ENCODE measurements at places on chromosomes 5 and 9.

- DNase-seq = no peak
Measured at GRCh38 chr5:68071282-68071632, 144.3 kb upstream of the PIK3R1 start.

- DNase-seq = no peak
Measured at GRCh38 chr5:943201-943917, 50.7 kb downstream of the TRIP13 start.

GRCh38 chr5:58498340-58498942 is 7.2 kb downstream of the GAPT start:
- DNase-seq = no peak

DNA sequence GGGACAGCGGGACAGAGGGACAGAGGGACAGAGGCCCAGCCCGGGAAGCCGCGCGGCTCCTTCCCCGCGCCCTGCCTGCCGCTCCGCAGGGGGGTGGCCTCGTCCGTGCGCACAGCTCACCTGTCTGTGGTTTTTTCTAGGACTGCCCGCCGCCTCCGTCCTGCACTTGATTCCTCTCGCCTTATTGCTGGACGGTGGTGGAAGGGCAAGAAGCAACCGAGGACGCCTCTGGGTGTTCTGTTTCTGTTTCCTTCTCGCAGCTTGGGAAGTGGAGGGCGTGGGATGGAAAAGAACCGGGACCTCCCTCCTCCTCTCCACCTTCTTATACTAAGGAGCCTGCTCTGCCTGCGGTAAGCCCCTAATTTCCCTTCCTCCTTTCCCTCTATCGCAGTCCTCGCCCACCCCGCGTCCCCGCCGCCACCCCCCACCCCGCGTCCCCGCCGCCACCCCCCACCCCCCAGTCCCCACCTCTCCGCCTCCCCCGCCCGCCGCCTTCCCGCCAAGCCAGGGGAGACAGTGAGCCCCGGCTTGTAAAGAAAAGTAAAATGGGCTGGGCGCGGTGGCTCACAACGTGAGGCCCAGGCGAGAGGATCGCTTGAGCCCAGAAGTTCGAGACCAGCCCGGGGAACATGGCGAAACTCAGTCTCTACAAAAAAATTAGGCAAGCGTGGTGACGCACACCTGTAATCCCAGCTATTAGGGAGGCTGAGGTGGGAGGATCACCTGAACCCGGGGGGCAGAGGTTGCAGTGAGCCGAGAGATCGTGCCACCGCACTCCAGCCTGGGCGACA is 9.6 kb upstream of the FLT4 start:
- DNase-seq = no peak

DNA sequence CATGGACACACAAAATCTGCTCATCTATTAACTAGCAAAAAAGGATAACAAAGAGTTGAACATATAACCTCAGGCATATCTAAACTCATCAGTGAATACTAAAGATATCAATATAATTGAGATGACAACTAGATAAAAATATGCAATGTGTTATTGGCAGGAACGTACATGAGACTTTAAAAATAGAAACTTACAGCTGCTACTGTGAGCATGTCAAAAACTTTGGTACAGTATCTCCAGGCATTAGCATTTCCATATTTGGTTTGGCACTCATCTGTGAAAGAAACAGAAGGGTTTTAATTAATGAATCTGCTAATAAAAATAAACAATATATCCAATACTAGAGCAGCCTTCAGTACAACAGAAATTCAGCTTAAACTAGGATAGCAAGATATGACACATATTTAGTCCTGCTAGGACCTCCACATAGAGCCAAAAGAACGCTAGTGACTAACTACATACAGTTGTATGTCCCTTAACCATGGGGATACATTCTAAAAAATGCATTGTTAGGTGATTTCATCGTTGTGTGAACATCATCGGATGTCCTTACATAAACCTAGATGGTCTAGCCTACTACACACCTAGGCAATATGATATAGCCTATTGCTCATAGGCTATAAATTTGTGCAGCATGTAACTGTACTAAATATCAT is 10.5 kb upstream of the SCAI start:
- no peak for DNase-seq

- DNase-seq = no peak
Measured at GRCh38 chr9:17402309-17402708, 176.6 kb upstream of the SH3GL2 start.

GRCh38 chr5:38060354-38060753 is 198.0 kb upstream of the EGFLAM start:
- DNase-seq = no peak

DNA sequence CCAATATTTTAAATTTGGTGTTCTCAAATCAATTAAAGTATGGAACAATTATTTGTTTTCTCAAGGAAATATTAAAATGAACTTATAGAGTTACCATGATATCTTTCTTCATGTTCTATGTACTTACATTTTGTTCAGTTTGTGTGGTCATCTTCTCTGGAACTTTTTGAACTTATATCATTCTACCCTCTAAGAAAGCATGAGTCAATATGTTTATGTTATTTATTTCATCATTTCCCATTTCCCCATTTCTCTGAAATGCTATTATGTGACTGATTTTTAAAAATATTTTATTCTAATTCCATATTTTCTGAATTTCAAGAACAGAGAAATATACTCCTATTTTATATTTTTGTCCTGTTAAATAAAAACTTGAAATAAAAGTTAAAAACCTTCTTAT is 123.5 kb upstream of the ACOT12 start:
- no peak for DNase-seq

- DNase-seq = no peak
Measured at GRCh38 chr9:87370049-87370685, 127.5 kb upstream of the DAPK1 start.

GRCh38 chr5:65791712-65792673 is 70.0 kb downstream of the NLN start:
- no peak for DNase-seq

DNA sequence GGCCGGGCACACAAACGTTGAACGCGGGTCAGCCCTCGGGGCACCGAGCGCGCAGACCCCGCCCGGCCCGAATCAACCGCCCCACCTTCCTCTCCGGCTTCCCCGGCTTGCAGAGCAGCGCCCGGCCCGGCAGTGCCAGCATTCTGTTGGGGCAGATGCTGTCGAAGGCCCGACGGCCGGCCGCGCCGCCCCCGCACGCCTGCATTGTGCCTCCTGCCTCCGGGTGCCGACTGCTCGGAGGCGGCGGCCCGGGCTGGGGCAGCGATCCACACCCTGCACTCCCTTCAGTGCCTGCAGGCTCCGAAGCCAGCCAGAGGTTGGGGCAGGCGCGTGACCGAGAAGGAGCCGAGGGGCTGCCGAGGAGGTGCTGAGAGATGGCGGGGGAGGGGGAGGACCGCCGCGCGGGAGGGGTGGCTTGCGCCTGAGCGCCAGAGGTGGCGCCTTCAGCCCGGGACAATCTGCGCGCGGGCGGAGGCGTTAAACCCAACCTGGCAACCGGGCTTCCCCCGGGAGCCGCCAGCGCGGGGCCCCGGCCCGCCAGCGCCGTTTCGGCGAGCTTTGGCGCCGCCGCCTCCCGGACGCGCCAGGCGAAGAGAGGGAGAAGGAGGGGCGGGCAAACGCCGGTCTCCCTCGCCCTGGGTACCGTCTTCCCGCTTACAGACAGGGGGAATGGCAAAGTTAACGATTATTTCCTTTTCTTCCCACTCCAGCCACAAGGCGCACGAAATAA is at the start of gene MCIDAS:
Gene MCIDAS (minus strand): TSS at position 382 of the 730 bp plus-strand sequence. CDS start 177 bp downstream, at position 205.
- DNase-seq = peak; percentile 57

DNA sequence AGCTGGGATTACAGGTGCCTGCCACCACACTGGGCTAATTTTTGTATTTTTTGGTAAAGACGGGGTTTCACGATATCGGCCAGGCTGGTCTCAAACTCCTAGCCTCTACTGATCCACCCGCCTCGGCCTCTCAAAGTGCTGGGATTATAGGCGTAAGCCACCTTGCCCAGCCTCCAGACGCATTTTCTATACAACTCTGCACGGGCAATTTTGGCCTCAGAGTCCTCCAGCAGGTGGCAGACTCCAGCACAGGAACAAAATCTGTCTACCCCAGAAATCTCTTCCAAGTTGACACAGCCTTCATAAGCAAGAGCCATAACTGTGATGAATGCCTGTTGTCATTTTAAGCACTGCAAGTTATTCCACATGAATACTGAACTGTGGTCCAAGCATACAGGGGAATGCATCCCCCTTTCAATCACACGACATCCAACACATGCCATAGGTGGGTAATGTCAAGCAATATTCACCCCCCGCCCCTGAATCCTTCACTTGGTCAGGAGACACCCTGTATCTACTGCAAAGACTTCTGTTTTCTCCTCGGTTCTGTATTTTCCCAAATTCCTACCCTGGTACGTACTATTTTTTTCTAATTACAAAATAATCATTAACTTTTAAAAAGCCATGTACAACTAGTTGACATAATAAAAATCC is 50.8 kb downstream of the ALDH7A1 start:
- DNase-seq = peak; percentile 32

- DNase-seq = no peak
Measured at GRCh38 chr9:133807037-133807436, 68.9 kb upstream of the SARDH start.

GRCh38 chr5:120552638-120553037 is 88.5 kb downstream of the PRR16 start:
- DNase-seq = no peak

GRCh38 chr5:153584126-153584959 is 93.9 kb downstream of the GRIA1 start:
- no peak for DNase-seq

DNA sequence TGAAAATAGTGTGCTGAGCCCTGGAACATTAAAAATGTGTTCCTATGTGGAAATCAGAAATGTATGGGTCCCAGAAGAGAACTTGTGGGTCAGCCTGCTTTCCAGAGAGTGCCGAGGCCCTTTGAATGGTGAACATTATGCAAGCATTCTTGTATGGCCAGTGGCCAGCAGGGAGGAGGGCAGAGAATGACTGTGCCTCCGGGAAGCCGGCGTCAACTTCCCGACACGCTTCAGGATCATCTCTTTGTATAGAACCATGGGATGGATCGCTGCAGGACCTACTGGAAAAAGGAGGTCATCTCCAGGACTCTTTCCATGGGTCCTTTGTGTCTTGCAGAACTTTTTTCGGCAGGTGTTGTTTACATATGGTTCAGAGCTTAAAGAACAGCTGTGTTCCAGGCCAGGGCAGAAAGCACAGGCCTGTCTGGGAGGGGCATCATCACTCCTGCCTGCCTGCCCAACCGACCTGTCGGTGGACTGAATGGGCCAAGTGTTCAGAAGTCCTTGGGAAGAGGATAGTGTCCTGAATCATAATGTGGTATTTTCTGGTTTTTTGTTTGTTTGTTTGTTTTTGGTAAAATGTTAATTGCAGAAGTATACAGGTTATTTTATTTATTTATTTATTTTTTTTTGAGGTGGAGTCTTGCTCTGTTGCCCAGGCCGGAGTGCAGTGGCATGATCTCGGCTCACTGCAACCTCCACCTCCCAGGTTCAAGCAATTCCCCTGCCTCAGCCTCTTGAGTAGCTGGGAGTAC is 9.0 kb downstream of the PRRC2B start:
- DNase-seq = no peak

DNA sequence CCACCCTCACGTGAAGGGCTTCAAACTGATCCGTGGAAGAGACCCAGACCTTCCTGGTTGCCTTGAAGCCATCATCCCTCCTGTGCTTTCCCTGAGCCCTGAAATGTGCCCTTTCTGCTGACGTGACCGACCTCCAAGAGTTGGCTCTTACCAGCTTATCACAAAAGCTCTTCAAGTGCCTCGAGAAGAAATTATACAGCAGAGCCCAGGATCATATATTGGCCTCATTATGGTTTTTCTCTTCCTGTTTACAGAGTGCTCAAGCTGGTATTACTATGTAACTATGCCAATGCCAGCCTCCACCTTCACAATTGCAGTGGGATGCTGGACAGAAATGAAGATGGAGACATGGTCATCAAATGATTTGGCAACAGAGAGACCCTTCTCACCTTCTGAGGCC is 66.0 kb downstream of the AOPEP start:
- DNase-seq = no peak

GRCh38 chr9:129539446-129539845 is 81.5 kb downstream of the C9orf50 start:
- DNase-seq = no peak

- no peak for DNase-seq
Measured at GRCh38 chr5:36743891-36744772, 132.4 kb upstream of the NIPBL start.

GRCh38 chr9:136890661-136891060 is 4.3 kb downstream of the TRAF2 start:
- DNase-seq = no peak

GRCh38 chr5:172730981-172731679 is 39.9 kb downstream of the DUSP1 start:
- no peak for DNase-seq

DNA sequence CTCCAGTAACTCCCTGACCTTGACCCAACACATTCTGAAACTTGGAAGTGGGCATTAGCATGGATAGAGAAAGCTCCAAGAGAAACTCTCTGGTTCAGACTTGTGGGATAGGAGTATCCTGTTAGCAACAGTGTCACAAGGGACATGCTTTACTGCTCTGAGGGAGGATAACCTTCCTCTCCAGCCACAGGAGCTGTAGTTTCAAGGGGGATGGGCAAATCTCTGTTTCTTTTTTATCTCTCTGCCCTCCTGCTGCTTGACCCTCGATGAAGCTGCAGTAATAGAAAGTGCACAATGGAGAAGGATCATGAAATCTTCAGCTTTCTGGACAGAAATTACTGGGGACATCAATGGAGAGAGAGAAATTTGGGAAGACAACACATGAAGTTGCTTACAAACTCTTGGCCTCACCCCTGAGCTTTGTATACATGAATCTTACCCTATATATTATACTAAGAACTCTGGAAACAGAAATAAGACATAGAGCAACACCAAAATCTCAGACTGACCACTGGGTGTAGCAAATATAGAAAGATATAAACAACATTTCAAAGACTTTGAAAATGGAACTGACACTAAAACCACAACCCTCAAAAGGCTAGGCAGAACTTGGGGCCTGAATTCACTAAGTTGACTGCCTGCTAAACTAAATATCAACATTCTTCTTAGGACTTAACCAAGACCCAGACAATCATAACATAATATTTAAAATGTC is 471.0 kb upstream of the MEF2C start:
- no peak for DNase-seq

DNA sequence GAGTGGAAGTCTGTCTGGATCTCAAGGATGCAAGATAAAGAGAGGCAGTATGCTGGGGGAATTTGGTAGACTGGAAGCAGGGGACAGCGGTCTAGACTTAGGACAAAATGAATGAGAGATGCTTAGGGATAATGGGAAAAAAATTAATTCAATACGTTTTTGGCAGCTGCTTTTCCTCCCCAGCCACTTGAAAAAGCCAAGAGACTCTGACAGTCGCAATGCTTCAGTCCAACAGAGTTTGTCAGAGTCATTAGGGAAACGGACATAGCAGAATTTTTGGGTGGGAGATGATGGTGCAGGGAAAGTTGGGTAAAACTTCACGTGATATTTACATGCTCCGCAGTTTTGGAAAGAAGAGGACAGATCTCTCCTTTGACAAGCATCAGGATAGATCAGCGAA is 129.7 kb downstream of the GOLPH3 start:
- no peak for DNase-seq

GRCh38 chr5:64333886-64334285 is 168.2 kb downstream of the RNF180 start:
- no peak for DNase-seq

DNA sequence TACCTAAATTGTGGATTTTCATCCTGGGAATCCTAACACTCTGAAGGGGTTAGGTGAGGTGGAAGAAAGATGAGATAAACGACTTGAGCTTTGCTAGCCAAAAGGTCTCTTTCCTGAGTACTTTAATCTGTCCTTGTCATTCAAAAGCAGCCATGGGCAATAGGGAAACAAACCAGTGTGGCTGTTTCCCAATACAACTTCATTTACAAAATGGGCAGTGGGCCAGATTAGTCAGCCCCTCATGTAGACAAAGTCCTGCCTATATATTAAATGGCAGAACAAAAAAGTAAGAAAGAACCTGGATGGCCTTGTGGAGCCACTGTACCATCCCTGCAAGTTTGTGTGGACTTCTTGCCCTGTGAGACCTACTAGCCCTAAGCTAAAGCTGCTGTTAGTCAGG is 51.0 kb upstream of the NFIL3 start:
- DNase-seq = no peak

All from CD4-positive, alpha-beta T cell treated with Interleukin-17A for 4 hours (primary cell).